ENCODE measurements at places on chromosomes 2 and 18. TPM values are rescaled to one million over a fixed set of nuclear protein-coding genes. Genes with fewer than 3 reads are reported as not detected.

Gene CABLES1
- polyA plus RNA-seq = 6.8 TPM

Gene TSGA10
- polyA plus RNA-seq = 1.6 TPM

DNA sequence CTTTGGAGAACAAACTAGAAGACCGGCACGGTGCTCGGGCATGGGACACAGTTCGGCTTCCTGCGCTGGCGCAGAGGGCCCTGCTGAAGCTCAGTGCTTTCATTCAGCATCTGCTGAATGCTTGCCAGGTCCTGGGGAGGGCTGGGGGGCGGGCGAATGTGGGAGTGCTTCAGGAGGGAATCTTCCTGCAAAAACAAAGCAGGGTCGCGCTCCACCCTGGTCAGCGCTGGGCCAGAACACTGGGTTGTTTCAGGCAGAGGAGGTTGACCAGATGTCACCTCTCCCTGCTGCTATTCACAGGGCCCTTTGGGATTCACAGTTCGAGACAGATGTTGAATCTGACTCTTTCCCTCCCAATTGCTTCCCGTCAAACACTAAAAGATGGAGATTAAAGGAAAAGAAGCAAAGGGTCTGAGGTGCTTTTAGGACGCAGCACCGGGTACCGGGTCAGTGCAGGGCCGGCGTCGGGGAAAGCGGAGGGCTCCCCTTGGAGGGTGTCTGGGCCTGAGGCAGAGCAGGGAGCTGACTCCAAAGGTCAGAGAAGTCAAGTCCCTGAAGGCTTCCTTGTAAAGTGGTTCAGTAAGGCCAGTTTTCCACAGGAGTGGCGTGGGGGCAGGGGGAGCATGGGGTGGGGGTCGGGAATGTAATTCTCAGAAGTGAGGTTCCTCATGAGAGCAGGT lies 82.1 kb upstream of the PXDN start:
- DNase-seq = peak; percentile 70

DNA sequence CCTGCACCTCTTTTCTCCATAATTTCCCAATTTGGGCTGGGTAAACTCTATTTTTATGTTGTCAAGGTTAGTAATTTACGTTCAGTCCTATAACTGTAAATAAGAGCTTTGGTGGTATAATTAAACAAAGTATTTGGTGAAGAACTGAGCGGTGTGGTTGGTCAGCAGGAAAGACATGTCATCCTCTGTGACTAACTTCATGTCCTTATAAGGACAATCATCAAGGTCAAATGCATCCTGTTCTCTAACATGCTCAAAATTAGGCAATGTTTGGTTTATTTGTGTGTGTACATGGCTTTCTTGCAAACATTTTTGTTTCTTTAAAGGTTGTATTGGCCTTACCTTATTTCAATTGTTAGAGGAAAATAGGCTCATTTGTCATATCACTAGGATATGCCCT lies 121.5 kb upstream of the NABP1 start:
- DNase-seq = no peak

GRCh38 chr18:50902797-50903196 lies 23.9 kb downstream of the ME2 start:
- DNase-seq = no peak

Measured in muscle of leg (tissue), 16 donors.